Stimulated activated CD4-positive, alpha-beta T cell treated with anti-CD3 and anti-CD28 coated beads, TNF-alpha, amount 100 ng/mL, for 1 hour (primary cell): ENCODE measurements at places on chromosomes 12 and 14.

DNA sequence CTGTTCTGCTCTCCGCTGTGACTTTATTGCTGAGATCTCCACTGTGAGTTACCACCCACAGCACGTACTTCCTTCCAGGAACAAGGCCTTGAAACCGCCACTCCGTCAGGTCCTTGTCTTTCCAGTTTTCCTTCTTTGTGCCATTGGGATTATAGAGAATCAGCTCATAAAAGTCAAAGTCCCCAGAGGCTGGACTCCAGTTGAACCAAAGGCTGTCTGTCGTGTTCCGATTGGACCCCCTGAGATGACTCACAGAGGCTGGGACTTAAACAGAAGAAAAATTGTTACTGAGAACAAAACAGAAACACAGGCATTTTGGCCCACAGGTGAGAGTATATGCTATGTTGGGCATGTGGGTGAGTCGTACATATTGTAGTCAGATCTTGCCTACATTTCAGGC, 76.6 kb downstream of the PTPRB start:
- no peak for DNase-seq

GRCh38 chr14:68767248-68767645, 25.6 kb downstream of the ZFP36L1 start:
- no peak for DNase-seq

GRCh38 chr12:42792265-42792664, 202.7 kb upstream of the PRICKLE1 start:
- no peak for DNase-seq

GRCh38 chr12:51976376-51977160, 25.1 kb downstream of the ACVR1B start:
- DNase-seq, result no peak

DNA sequence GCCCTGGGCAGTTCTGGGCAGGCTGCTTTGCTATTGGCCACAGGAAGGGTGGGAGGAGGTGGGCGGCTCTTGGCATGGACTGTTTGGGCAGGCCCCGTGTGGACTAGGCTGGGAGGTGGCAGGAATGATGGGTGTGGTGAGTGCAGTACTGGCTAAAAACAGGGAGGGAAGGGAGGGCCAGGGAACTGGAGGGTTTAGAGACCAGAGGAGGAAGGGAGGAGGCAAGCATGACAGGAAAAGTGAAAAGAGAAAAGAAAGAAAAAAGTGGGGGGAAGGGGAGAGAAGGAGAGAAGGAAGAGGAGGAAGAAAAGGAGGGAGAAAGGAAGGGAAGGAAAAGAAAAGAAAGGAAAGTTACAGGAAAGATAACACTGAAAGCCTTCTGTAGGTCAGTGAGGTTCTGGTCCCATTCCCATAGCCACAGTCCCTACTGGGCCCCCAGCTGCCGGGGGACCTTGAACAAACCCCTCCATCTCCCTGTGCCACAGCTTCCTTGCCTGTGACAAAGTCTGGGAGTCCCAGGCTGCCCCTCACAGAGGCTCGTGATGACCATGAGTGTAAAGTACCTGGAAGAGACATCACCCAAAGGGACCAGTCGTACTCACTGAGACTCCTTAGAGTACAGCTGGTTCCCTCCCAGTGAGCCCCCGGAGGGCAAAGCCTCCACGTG, 1.1 kb upstream of the C14orf132 start:
- DNase-seq, result no peak

DNA sequence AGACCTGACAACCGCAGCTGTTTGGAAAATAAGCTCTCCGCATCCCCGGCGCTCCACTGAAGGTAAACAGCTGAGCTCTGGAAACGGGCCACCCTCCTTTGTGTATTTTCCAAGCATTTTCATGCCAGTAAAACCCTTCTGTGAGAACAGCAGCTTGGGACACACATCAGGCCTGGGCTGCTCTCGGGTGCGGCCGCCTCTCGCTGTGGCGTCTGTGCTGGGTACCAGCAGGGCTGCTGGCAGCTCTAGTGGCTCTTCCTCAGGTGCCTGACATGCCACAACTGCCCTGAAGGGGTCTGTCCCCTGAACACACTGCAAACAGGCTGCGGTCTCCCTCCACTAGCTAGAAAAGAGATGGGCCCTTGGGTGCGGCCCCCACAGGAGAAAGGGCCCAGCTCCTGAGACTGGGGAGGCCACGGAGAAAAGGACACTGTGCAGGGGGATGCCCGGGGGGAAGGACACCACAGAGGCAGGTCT, 96.3 kb downstream of the ITPK1 start:
- DNase-seq, result no peak

DNA sequence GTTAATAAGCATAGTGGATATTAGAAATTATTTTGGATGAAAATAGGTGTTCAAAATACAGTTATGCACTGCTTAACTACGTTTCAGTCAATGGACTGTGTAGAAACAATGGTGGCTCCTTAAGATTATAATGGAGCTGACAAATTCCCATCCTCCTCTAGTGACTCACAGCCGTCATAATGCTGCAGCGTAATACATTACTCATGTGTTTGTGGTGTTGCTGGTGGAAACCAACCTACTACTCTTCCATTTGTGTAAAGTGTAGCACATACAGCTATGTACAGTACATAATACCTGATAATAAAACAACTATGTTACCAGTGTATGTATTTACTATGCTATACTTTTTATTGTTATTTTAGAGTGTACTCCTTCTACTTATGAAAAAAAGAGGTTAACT, 111.2 kb upstream of the TMCC3 start:
- DNase-seq, result no peak

- no peak for DNase-seq
These were observed 3.5 kb downstream of the AICDA start for GRCh38 chr12:8609061-8609570.

DNA sequence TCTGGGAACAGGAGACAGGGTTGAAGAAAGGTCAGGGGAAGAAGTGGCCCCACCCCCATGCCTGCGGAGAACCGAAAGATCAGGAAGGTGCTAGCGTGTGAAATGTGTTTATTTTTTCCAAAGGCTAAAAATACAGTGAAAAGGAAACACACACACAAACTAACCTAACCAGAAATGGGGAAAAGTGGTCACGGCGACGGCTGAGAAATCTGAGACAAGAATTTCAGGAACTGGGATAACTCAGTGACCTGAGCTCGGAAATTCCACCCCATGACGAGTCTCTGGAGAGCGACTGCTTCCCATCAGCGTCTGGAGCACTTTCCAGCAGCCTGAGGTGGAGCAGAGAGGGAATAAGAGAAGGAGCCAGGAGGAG, 16.6 kb upstream of the RND1 start:
- DNase-seq, result no peak

GRCh38 chr14:55383541-55384140, 28.0 kb downstream of the ATG14 start:
- no peak for DNase-seq

- DNase-seq, result no peak
These were observed 236.5 kb upstream of the GRIP1 start for GRCh38 chr12:66915306-66915904.

DNA sequence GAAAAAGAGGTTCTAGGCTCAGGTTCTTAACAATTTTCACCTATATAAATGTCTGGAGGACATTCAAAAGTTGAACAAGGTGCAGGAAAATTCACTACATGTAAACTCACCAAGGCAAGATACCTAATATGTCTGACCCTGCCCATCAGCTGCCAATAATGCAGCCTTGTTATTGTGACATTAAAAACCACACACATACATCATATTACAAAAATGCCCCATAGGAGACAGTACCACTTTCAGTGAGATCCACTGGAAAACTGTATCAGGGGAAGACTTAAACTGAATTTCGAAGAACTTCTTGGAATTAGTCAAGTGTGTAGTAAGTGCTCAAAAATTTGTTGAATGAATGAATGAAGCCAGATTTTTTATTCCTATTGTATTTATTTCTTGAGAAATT, 83.1 kb downstream of the KICS2 start:
- DNase-seq, result no peak

- DNase-seq, result no peak
These were observed 5.8 kb upstream of the LRP10 start for GRCh38 chr14:22865424-22866405.

DNA sequence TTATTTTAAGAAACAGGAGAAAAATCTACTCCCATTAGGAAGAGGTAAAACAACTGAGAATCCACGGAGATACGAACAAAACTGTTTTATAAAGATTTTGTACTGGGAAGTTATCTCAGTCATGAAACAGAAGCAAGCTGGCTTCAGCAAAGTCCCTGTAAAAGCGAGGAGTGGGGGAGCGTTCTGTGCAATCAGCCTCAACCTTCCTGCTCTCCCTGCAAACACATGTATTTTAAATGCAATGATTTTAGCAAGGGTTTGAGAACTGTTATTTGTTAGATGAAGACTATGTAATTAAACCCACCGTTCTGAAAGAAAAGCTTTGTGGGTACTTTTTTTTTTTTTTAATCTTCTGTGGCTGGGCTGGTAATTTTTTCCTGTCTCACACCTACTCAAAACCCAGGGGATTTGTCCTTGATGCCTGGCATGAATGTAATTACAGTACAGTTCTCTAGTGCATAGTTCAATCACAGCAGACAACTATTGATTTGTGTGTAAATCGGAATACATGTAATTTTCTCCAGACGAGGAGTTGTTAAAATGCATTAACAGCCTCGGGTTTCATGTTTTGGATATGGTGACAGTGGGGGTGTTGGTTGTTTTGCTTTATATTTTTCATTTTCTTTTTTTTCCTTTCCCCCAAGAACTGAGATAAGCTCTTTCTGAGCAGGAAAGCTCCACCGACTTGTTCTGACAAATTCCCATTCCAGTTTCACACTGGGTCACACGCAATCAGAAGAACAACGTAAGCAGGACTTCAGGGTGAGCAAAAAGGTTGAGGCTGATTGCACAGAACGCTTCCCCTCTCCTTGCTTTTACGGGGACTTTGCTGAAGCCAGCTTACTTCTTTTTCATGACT, 153.6 kb downstream of the PHLDA1 start:
- no peak for DNase-seq

- no peak for DNase-seq
These were observed 51.7 kb upstream of the KICS2 start for GRCh38 chr12:64273527-64274403.

DNA sequence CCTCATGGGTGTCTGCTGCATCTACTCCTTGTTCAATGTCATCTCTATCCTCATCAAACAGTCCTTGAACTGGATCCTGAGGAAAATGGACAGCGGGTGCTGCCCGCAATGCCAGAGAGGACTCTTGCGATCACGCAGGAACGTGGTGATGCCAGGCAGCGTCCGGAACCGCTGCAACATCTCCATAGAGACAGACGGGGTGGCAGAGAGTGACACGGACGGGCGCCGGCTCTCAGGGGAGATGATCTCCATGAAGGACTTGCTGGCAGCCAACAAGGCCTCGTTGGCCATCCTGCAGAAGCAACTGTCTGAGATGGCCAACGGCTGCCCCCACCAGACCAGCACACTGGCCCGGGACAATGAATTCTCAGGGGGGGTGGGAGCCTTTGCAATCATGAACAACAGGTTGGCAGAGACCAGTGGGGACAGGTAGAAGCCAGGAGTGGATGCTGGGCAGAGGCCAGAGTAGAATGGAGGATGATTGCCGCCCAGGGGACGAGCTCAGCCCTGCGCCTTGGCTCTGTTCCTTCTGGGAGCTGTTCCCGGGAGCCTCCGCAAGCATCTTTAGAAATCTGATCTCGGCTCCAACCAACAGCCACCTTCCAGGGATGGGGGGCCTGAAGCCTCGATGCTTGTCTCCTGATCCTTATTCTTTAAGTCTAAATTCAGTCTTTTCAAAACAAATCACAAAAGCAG, 71.6 kb upstream of the PSMC1 start:
- DNase-seq, result no peak

DNA sequence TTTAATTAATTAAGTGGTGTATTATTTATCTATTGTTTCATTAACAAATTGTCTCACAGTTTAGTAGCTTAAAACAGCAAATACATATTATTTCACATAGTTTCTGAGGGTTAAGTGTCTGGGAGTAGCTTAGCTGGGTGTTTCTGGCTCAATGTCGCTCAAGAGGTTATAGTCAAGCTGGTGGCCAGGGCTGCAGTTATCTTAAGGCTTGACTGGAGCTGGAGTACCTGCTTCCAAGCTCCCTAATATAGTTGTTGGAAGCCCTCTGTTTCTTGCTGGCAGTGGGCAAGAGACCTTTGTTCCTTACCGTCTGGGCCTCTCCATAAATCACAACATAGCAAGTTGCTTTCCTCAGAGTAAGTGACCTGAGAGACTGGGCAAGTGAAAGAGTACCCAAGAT, 66.6 kb downstream of the RAD51B start:
- DNase-seq, result no peak
